ENCODE measurements at places on chromosomes 1 and 21. TPM values are rescaled to one million over a fixed set of nuclear protein-coding genes. Genes with fewer than 3 reads are reported as not detected.

The MAP10 gene
- total RNA-seq: 1.8 TPM

The SPRR1B gene
- not detected for total RNA-seq

The HOOK1 gene
- total RNA-seq: 0.51 TPM

The KIF21B gene
- total RNA-seq: 4.0 TPM

DNA sequence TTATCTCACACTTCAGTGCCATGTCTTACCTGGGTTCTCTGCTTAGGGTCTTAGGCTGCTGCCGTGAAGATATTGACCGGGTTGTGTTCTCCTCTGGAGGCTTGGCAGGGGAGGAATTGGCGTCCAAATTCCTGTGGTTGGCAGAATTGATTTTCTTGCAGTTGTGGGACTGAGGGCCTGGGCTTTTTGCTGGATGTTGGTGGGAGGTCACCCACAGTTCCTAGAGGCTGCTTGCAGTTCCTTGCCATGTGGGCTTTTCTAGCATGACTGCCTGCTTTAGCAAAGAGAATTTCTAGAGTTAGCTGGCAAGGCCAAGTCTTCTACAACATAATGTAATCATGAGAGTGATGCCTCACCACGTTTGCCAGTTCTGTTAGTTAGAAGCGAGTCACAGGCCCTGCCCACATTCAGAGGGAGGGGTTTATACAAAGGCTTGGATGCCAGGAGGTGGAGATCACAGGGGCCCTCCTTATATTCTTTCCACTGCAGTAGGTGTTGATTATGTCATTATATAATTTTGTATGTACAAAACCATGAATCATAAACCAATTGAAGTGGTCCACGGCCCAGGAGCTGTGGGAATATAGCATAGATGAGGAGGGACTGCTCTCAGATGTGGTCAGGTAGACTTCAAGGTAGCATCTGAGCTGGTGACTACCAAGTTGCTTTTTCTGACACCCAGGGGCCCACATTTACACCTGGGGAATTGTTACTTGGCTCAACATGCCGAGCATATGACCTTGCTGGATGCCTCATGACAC lies 6.6 kb downstream of the UBL4B start:
- peak; percentile 9 for DNase-seq

- DNase-seq: no peak
These were observed 106.0 kb downstream of the UBE2U start for GRCh38 chr1:64309431-64309831.

- DNase-seq: no peak
These were observed 1005.4 kb downstream of the ADGRL2 start for GRCh38 chr1:82806133-82806532.
